Myometrial cell (primary cell): ENCODE measurements at places on chromosomes 3 and 15. TPM values are rescaled to one million over a fixed set of nuclear protein-coding genes. Genes with fewer than 3 reads are reported as not detected.

TMEM115 gene
- 61.1 and 71.2 TPM in 2 replicates for total RNA-seq

ST3GAL6 gene
- 0.58 and 1.2 TPM in 2 replicates for total RNA-seq

FBXL22 gene
- total RNA-seq = 0.18 and 0.58 TPM in 2 replicates

CCDC71 gene
- 31.9 and 41.5 TPM in 2 replicates for total RNA-seq

LSMEM2 gene
- not detected in 2 replicates for total RNA-seq

TOMM70 gene
- 39.5 and 51.6 TPM in 2 replicates for total RNA-seq

AHSG gene
- not detected in 2 replicates for total RNA-seq

HGD gene
- not detected in 2 replicates for total RNA-seq

NR1I2 gene
- not detected in 2 replicates for total RNA-seq

FAM107A gene
- total RNA-seq = under 0.01 TPM in 1 of 2 replicates, not detected in the other

GOLGA6D gene
- total RNA-seq = not detected in 2 replicates

GOLIM4 gene
- 35.2 and 44.1 TPM in 2 replicates for total RNA-seq

MAGI1 gene
- total RNA-seq = 2.5 and 3.7 TPM in 2 replicates

ISY1 gene
- 32.0 and 50.9 TPM in 2 replicates for total RNA-seq

SST gene
- total RNA-seq = not detected in 2 replicates

LRRC31 gene
- total RNA-seq = not detected in 2 replicates

RPSA gene
- total RNA-seq = 2,945 and 3,201 TPM in 2 replicates

SYNPR gene
- total RNA-seq = not detected in 2 replicates

COMMD4 gene
- 156 and 191 TPM in 2 replicates for total RNA-seq

GHRL gene
- not detected in 2 replicates for total RNA-seq

HIGD2B gene
- total RNA-seq = not detected in 2 replicates

ASB14 gene
- not detected in 2 replicates for total RNA-seq

ARPP21 gene
- total RNA-seq = not detected in 2 replicates

GP5 gene
- under 0.01 TPM in 2 replicates for total RNA-seq

CEP19 gene
- total RNA-seq = 2.5 and 3.5 TPM in 2 replicates

GPR87 gene
- 1.9 and 3.2 TPM in 2 replicates for total RNA-seq

TEX264 gene
- 55.3 and 64.9 TPM in 2 replicates for total RNA-seq

FETUB gene
- not detected in 2 replicates for total RNA-seq

RTP3 gene
- total RNA-seq = not detected in 2 replicates

PIK3CA gene
- 11.8 and 36.5 TPM in 2 replicates for total RNA-seq

DLEC1 gene
- 0.18 TPM in 1 of 2 replicates, not detected in the other for total RNA-seq

CALML4 gene
- total RNA-seq = 4.0 and 4.6 TPM in 2 replicates

ERC2 gene
- not detected in 2 replicates for total RNA-seq

LMAN1L gene
- total RNA-seq = not detected in 2 replicates

PCOLCE2 gene
- 4.4 TPM in 1 of 2 replicates, not detected in the other for total RNA-seq

KY gene
- total RNA-seq = 0.89 TPM in 1 of 2 replicates, not detected in the other

GOLGA8S gene
- not detected in 2 replicates for total RNA-seq

SAMMSON gene
- total RNA-seq = not detected in 2 replicates

CFAP100 gene
- not detected in 2 replicates for total RNA-seq

CHL1 gene
- not detected in 2 replicates for total RNA-seq

ANKUB1 gene
- total RNA-seq = not detected in 2 replicates

ADAMTS17 gene
- 1.1 TPM in 1 of 2 replicates, not detected in the other for total RNA-seq

GALK2 gene
- total RNA-seq = 49.4 and 57.4 TPM in 2 replicates

P2RY12 gene
- not detected in 2 replicates for total RNA-seq

ANKRD63 gene
- total RNA-seq = not detected in 2 replicates

ARGFX gene
- not detected in 2 replicates for total RNA-seq

VPS33B gene
- total RNA-seq = 15.0 and 16.0 TPM in 2 replicates

DCBLD2 gene
- total RNA-seq = 139 and 158 TPM in 2 replicates

IMPG2 gene
- total RNA-seq = under 0.01 and 0.18 TPM in 2 replicates

IL5RA gene
- total RNA-seq = not detected in 2 replicates

PLA1A gene
- total RNA-seq = 0.18 TPM in 1 of 2 replicates, not detected in the other

FAH gene
- total RNA-seq = 141 and 143 TPM in 2 replicates

DUOX2 gene
- total RNA-seq = not detected in 2 replicates

MKRN3 gene
- not detected in 2 replicates for total RNA-seq
